ENCODE measurements at places on chromosomes 4 and X.

- no peak for DNase-seq
These were observed 332.1 kb downstream of the ASMT start for GRCh38 chrX:1946974-1947373.

- DNase-seq = no peak
These were observed 19.2 kb downstream of the NALF2 start for GRCh38 chrX:69523314-69523713.

- no peak for DNase-seq
These were observed 133.0 kb downstream of the PARM1 start for GRCh38 chr4:75065909-75066308.

DNA sequence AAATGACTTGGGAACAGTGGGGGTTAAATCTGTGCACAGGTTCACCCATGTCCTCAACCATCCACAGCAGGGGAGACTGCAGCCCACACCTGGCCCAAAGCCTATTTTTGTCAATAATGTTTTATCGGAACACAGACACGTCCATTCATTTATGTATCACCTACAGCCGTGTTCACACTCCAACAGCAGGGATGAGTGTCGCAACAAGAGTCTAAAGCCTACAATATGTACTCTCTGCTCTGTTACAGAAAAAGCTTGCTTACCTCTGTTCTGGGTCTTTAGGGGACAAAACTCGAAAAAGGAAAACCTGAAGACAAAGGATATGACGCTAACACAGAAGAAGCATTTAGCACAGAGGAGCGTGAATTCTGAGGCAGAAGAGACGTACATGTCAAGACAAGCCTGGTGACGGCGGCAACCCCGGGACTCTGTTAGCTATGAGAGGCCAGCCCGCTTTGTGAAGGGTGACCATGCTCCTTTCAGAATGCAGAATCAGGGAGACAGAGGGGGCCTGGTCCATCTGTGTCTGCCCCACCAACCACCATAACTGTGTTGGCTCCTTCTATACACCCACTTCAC is 45.5 kb downstream of the AFAP1 start:
- DNase-seq = no peak

- no peak for DNase-seq
These were observed 185.8 kb upstream of the C1QTNF7 start for GRCh38 chr4:15242021-15242420.

- DNase-seq = no peak
These were observed 8.5 kb upstream of the CTAG2 start for GRCh38 chrX:154661899-154662298.

- no peak for DNase-seq
These were observed 419.9 kb downstream of the SPRY1 start for GRCh38 chr4:123816462-123816861.
